ENCODE measurements at places on chromosomes 4 and X.

GRCh38 chr4:105088110-105088879 is 58.4 kb upstream of the TET2 start:
- no peak for DNase-seq

- DNase-seq: no peak
Measured at GRCh38 chrX:118603981-118604380, 108.4 kb downstream of the DOCK11 start.

GRCh38 chr4:71141125-71141524 is 147.7 kb downstream of the DCK start:
- DNase-seq: no peak

- no peak for DNase-seq
Measured at GRCh38 chr4:7020290-7020689, 22.9 kb upstream of the TADA2B start.

DNA sequence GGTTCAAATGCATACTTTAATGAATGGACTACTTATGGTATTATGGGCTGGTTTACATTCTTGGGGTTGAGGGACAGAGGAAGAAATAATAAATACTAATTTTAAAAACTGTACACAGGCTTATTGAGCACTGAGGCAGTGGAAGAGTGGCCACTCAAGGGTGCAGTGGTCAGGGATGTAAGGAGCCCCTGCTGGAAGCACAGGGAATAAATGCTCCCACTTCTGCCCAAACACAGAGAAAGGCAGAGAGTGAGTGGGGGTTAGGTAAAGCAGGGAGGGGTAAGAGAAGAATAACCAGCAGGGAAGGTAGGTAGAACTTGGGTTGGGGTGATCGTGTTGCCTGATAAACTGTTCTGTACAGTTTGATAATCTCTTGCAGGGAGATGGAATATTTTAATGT is 60.0 kb downstream of the GAB1 start:
- no peak for DNase-seq

- DNase-seq: no peak
Measured at GRCh38 chrX:136572030-136572429, 40.0 kb downstream of the VGLL1 start.

DNA sequence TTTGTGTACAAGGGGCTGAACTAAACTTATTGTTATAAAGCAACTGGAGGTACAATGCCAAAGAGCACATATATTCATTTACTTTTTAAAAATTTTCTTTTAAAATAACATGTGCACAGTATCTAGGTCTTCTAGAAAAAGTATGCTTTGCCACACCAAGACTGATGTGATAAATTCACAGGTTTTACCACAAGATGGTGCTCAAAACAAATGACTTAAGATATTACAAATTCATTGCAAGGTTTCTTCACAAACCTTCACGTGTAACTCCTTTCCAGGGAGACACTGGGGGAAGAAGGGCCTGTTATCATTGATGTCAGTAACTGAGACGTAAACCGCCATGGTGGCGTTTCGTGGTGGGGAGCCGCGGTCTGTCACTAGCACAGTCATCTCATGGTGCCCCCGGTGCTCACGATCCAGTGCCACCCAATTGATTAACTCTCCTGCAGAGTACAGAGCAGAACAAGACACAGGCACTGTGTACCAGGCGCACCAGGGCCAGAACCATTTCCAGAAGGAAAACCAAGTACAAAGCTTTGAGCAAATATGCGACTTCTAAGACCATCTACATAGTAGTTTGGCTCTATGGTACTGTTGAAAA is 162.2 kb downstream of the DCHS2 start:
- DNase-seq: no peak

GRCh38 chr4:53935780-53936179 is 128.6 kb downstream of the CHIC2 start:
- no peak for DNase-seq

- DNase-seq: no peak
Measured at GRCh38 chrX:119887721-119888425, 7.8 kb upstream of the AKAP14 start.

GRCh38 chr4:151259752-151260151 is 17.2 kb upstream of the PRSS48 start:
- DNase-seq: no peak

DNA sequence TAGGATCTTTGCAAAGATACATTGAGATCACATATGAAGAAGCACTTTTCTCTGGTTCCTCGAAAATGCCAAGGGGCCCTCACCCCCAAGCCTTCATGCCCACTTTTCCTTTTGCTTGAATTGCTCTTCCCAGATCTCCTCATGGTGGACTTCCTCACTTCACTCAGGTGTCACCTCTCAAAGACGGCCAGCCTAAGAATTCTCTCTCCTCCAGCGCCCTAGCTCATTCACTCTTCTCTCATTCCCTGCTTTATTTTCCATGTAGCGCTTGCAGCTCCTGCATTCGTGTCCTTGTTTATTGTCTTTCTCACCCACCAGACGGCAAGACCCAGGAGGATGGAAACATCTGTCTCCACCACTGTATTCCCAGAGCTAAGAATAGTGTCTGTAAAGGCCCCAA is 32.9 kb downstream of the CCKAR start:
- DNase-seq: no peak

Measured in stimulated activated CD8-positive, alpha-beta memory T cell treated with anti-CD3 and anti-CD28 coated beads, Interleukin-7, amount 100 ng/mL, for 1 hour (primary cell).